ENCODE measurements at places on chromosomes 12 and 14. TPM values are rescaled to one million over a fixed set of nuclear protein-coding genes. Genes with fewer than 3 reads are reported as not detected.

DNA sequence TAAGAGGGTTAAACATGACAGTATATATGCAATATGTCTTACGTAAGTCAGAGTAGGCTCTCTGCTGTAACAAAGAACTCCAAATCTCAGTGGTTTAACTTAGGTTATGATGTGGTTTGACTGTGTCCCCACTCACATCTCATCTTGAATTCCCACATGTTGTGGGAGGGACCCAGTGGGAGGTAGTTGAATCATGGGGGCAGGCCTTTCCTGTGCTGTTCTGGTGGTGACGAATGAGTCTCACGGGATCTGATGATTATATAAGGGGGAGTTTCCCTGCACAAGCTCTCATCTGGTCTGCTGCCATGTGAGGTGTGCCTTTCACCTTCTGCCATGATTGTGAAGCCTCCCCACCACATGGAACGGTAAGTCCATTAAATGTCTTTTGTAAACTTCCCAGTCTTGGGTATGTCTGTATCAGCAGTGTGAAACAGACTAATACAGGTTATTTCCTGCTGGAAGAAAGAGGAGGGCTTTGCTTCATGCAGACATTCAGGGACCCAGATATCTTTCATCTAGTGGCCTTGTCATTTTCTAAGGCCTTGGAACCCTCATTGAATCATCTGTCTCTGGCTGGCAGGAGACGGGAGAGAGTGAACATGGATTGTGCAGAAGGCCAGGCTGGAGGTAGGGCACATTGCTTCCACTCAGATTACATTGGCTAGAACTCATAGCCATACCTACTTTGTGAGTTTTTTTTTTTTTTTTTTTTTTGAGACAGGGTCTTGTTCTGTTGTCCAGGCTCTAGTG lies 96.1 kb downstream of the CRADD start:
- DNase-seq = no peak

SYNDIG1L gene
- not detected for total RNA-seq

FAM222A gene
- 1.0 TPM for total RNA-seq

- DNase-seq = no peak
Observed at GRCh38 chr12:95648990-95649791, 97.9 kb upstream of the USP44 start.

RHOJ gene
- 57.3 TPM for total RNA-seq

- no peak for DNase-seq
Observed at GRCh38 chr14:58638231-58639197, 752 bp downstream of the DACT1 start.

KRT79 gene
- 0.12 TPM for total RNA-seq

GRCh38 chr12:14190694-14191093 lies 174.8 kb upstream of the ATF7IP start:
- no peak for DNase-seq

DNA sequence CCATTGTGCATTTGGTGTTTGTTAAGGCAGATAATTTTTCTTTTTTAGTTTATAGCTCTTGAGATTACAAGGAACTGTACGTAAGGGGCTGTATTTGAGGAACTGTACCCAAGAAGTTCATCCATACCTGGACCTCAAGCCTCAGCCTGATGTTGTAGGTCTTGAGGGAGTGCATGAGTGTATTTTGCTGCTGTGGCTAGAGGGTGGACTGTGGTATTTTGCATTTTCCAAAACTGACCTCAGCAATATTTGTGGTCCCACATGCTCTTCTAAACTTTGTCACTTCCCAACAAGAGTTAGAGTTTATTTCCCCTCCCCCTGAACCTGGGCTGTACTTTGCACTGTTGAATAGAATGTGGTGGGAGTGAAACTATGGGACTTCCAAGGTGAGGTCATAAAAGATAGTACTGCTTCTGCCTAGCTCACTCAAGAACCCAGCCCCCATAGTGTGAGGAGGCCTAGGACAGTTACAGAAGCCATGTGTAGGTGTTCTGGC lies 42.2 kb upstream of the FBXO33 start:
- no peak for DNase-seq

- DNase-seq = no peak
Observed at GRCh38 chr12:52241205-52241842, 8.3 kb downstream of the KRT7 start.

- peak; percentile 36 for DNase-seq
Observed at GRCh38 chr14:67704484-67705089, 2.9 kb downstream of the RDH12 start.
